ENCODE measurements at places on chromosomes 5 and 9. TPM values are rescaled to one million over a fixed set of nuclear protein-coding genes. Genes with fewer than 3 reads are reported as not detected.
A peak's percentile ranks its signal among the peaks of the same experiment; 100 is the strongest.

GIN1 gene
- 6.7 TPM for total RNA-seq

DNA sequence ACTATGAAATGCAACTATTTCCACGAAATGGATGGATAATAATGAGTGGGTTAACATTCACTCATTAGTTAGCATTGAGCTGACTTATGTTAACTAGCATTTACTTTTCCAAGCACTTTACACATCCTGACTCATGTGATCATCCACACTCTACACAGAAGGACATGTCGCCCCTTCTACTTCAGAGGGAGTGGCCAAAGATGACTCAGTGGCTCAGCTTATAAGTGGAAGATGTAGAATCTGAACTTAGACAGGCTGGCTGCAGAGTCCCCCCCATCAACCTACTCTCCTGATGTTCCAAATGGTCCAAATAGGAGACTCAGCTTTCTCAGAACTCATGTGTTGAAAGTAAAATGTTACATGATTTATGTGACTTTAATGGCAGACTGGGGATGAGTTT lies 146.0 kb downstream of the ADCY2 start:
- no peak for DNase-seq

DNA sequence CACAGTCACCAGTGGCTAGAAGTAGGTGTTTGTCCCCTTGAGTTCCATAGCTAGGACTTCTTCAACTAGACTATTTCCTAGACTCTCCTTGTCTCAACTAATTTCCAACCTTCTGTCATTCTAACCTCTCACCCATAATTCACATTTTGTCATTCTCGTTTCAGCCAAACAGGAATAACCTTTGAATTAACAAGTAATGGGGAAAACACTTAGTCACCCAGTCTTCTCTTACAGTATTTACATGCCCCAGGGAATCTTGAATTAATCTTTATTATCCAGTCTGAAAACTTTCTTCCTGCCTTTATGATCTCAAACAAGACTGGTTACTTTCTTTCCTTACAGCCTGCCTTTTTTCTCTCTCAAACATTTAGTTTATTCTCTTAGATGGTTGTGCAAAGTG lies 63.3 kb upstream of the RUSC2 start:
- no peak for DNase-seq

CTNNA1 gene
- 643 TPM for total RNA-seq

GRCh38 chr5:61619289-61619688 lies 287.2 kb downstream of the ZSWIM6 start:
- DNase-seq, result no peak

DNA sequence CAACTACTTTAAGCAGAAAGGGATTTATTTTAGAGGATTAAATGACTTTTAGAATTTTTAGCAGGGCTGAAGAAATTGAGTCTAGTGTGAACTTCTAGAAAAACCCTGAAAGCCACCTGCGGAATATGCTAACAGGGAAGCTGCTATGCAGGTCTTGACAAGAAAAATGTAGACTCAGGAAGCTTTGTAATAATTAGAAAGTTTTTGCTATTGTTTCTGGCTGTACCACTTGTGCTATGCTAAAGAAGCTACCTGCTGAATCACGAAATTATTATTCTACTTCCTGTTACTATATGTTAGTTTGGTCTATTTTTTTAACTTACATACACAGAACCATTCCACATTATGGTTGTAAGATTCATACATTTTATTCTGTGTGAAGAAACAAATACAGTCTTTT lies 74.0 kb upstream of the CHSY3 start:
- DNase-seq, result no peak

DNA sequence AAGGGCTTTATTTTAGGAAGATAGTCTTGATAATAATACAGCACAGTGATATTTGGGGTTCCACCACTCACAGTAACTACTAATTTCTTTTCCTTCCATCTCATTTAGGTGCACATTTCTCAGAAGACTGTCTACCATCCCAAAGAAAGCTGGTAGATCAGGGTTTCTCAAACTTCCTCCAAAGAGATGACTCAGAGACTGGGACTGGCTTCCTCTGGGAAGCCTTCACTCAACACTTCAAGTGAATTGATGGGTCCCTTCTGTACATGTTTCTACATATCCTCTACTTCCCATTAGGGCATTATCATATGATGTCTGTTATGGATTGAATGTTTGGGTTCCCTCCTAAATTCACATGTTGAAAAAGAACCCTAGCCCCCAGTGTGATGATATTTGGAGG lies 138.5 kb downstream of the SPOCK1 start:
- peak; percentile 56 for DNase-seq

- peak; percentile 46 for DNase-seq
Measured at GRCh38 chr5:42767491-42768105, 11.0 kb downstream of the CCDC152 start.

NEURL1B gene
- 26.0 TPM for total RNA-seq

DNA sequence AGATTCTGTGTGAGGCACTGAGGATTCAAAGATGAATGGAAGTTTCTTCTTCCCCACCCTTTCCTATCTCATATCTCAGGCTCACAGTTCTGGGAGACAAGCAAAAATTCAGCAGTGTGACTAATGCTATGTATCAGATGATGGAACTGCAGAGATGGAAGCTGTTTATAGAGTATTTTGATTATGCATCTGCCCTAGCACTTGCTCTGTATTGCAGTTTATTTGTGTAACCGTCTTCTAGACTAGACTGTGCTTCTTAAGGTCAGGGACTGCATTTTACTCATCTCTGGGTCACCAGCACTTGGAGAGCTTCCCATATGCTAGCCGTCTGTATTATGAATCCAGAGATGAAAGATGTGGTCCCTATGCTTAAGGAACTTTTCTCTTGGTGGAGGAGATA lies 12.6 kb downstream of the CAVIN4 start:
- DNase-seq, result no peak

DNA sequence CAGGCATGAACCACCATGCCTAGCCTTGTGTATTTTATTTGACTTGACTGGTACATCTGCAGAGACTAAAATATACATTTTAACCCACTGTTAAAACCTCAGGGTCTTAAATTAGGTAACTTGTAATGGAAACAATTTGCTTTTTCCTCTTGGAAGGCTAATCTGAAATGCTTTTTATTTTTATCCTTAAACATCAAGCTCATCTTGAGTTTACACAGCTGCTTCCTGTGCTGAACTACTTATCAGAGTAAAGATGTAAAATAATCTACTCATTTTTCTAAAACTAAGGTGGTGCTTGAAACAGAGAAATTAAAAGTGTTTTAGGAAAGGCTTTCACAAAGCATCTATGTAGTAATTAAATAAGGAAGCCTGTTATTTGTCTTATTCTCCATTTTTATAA lies 144.1 kb downstream of the ENTREP1 start:
- DNase-seq, result peak; percentile 59

- no peak for DNase-seq
Measured at GRCh38 chr5:135365281-135365680, 33.8 kb downstream of the MACROH2A1 start.

- DNase-seq, result no peak
Measured at GRCh38 chr5:119322948-119323537, 32.8 kb upstream of the TNFAIP8 start.

- DNase-seq, result no peak
Measured at GRCh38 chr5:16057277-16057676, 122.3 kb downstream of the MARCHF11 start.

GRCh38 chr5:115685490-115685889 lies 59.7 kb upstream of the TMED7 start:
- DNase-seq, result no peak

FOXI1 gene
- total RNA-seq, result not detected

TMEM215 gene
- total RNA-seq, result not detected

- DNase-seq, result peak; percentile 57
Measured at GRCh38 chr5:160369990-160370712, at the start of gene C1QTNF2. TSS of gene C1QTNF2 (minus strand) at chr5:160370626. CDS start at chr5:160355011, 15,615 bp downstream.

DNA sequence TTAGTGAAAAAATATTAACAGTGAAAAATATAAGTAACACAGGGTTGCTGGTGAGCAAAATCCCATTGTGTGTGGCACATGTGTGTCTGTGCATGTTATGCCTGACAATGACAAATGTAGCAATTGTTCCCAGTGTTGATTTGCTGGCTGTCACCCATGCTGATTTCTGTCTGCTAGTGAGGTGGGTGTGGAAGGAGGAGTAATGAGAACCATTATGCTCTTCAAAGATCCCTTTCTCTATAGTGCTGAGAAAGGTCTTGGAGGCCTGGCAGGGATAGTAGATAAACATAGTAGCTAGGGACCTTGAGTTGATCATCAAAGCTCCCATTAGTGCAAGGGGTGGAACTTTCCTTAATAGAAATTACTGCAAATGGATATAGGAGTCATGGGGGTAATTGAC lies 152.5 kb upstream of the CLINT1 start:
- no peak for DNase-seq

GRCh38 chr5:106159616-106160015 lies 1511.1 kb downstream of the EFNA5 start:
- no peak for DNase-seq

GRCh38 chr9:1083325-1083913 lies 33.3 kb downstream of the DMRT2 start:
- DNase-seq, result no peak

- DNase-seq, result peak; percentile 59
Measured at GRCh38 chr9:104682642-104683041, 11.7 kb upstream of the OR13D1 start.

- no peak for DNase-seq
Measured at GRCh38 chr9:8304720-8305119, 505.1 kb upstream of the DMAC1 start.

DNA sequence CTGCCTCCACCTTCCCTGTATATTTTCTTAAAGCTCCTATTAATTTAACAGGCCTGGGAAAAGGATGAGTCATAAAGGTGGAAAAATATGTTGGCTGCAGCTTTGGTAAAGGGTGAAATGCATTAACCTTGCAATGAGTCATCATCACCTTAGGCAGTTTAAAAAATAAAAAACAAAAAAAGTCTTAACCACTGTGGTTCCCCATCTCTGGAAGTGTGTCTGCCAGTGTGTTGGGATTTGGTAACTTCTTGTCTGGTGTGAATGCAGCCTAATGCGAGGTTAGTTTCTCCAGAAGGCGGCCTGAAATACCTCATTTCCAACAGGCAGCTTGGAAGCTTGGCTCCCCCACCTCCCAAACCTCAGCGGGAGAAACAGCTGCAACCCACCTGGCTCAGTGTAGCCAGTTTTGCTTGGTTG lies 265.3 kb upstream of the GAS1 start:
- no peak for DNase-seq

DNA sequence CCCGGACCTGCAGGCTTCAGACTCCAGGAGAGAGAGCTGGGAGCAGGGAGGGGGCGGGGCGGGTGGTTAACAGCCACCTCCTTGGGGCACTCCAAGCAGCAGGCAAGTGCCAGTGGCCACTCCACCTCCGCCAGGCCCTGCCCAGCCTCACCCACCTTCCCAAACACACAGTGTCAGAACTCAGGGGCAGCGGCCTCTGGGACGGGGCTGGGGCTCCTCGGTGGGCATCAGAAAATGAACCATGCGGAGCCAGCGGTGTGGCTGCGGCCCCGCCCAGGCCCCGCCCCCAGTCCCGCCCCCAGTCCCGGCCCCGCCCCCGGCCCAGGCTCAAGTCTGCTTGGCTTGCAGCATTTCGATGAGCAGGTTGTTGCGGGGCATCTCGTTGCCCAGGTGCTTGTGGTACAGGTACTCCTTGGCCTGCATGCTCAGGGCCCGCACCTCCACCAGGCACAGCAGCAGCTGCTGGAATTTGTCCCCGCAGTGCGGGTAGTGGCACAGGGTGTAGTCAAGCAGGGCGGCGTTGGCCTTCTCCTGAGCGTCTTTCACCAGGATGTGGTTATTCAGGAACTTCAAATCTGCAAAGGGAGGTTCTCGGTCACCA lies 24.7 kb downstream of the NR5A1 start:
- DNase-seq, result no peak

- DNase-seq, result no peak
Measured at GRCh38 chr9:32906213-32906612, 95.2 kb downstream of the APTX start.
